Upper lobe of right lung (tissue), 1 donor: ENCODE measurements at places on chromosomes 6 and 20. TPM values are rescaled to one million over a fixed set of nuclear protein-coding genes. Genes with fewer than 3 reads are reported as not detected.

DNA sequence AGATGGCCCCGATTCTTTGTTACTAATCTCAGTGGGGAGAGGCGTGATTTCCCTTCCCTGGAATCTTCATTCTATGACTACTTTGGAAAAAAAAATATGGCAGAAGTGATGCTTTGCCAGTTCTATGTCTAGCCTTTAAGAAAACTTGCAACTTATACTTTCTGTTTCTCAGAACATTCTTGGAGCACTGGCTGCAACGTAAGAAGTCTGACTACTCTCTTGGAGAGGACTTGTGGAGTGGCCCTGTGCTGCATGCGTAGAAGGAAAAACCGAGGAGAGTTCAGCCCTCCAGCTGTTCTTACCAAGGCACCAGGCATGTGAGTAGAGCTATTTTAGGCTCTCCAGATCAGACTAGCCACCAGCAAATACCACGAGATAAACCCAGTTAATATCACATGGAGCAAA lies 77.6 kb upstream of the STXBP5 start:
- H3K27me3 ChIP-seq: no peaks in the 10 kb centered on the region
- H3K4me1 ChIP-seq: no peaks in the 10 kb centered on the region
- no peak overlapping the region for H3K4me3 ChIP-seq

DNA sequence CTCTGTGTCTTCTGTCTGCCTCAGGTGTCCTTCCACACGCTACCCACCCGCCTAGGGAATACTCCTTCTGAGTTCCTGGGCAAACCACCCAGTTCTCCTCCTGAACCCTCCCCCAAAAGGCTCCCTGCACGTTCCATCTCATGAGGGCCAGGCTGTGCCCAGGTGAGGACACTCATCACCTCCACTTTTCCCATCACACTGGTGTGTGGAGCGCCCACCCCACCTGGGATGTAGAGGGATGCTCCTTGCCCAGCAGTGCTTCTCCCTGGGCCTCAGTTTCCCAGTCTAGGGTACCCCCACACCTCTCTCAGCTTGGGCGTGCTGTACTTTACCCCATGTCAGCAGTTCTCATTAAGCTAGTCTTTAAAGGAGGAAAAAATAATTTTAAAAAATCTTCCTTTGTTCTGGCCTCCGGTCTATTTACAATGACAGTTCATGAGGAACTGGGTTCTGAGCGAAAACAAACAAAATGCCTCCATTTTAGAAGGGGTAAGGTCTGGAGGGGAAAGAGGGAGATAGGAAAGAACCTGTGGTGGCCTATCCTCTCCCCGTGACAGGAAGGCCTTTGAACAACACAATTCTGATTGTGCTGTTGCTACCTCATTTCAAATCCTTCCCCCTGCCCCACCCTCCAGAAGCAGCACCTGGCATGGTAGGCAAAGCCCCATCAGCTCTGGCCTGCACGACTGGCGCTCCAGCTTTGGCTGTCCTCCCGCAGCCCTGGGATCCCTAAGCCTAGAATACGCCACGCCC lies 1.7 kb upstream of the C20orf203 start:
- H3K4me3 ChIP-seq: no peak overlapping the region
- no peak for DNase-seq
- peaks cover 13% of the 10 kb centered on the region for H3K4me1 ChIP-seq
- no peaks in the 10 kb centered on the region for H3K27me3 ChIP-seq

DNA sequence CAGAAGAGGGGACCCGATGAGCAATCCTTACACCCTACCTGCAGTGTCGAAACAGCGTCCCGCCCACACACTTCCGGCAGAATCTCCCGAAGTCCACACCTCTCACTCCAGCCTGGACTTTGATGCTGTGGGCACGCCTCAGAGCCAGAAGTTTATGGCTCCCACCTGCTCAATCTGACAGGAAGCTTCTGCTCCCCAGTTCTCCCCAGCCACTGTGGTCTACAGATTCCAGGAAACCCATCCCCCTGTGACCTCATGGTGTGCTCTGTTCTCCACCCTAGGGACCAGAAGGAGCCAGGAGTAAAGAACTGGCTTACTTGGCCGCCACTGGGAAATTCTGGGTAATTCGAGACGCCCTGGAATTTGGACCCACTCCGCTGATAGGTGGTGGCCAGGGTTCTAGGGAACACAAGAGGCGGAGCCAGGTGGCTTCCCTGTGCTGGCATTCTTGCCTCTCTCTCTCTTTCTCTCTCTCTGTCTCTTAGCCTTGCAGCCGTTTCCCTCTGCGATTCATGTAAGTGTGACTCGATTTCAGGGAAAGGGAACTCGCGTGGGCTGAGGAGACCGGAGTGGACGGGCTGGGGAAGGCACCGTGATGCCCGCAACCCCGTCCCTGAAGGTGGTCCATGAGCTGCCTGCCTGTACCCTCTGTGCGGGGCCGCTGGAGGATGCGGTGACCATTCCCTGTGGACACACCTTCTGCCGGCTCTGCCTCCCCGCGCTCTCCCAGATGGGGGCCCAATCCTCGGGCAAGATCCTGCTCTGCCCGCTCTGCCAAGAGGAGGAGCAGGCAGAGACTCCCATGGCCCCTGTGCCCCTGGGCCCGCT lies at the start of gene TRIM15:
TSS of gene TRIM15 (plus strand) at position 457 of the 828 bp plus-strand sequence. CDS start at position 596, 139 bp downstream.
- H3K36me3 ChIP-seq: no peaks in the 10 kb centered on the region
- no peak for DNase-seq
- no peaks in the 10 kb centered on the region for H3K4me1 ChIP-seq
- H3K27ac ChIP-seq: no peak within 1 kb of the TSS
- H3K4me3 ChIP-seq: no peak within 1 kb of the TSS

DNA sequence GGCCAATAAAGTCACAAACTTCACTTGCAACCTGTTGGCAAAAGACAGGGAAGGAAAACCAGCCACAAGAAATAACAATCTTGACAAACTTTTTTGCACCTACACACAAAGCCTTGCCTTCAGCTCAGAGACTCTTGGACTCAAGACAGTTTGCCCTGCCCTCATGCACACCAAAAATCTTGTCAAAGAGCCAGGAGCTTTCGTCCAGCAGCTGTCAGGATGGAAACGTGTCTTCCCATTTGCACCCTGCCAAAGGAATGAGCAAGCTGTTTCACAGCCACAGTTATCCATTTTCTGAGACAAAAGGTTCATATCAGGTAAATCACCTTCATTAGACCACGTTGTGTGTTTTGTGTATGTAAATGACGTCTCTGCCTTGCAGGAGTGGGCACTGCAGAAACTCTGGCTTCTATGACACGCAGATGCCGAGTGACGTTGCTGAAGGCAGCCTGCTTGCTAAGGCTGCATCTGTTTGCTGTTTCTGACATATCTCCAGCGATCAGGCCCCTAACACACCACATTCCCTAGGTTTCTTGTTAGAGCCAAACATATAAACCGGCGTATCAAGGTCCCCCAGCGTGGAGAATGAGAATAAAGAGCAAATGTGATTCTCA lies 193.4 kb downstream of the SYNDIG1 start:
- H3K4me1 ChIP-seq: no peaks in the 10 kb centered on the region
- H3K27ac ChIP-seq: no peak overlapping the region
- H3K36me3 ChIP-seq: no peaks in the 10 kb centered on the region

DNA sequence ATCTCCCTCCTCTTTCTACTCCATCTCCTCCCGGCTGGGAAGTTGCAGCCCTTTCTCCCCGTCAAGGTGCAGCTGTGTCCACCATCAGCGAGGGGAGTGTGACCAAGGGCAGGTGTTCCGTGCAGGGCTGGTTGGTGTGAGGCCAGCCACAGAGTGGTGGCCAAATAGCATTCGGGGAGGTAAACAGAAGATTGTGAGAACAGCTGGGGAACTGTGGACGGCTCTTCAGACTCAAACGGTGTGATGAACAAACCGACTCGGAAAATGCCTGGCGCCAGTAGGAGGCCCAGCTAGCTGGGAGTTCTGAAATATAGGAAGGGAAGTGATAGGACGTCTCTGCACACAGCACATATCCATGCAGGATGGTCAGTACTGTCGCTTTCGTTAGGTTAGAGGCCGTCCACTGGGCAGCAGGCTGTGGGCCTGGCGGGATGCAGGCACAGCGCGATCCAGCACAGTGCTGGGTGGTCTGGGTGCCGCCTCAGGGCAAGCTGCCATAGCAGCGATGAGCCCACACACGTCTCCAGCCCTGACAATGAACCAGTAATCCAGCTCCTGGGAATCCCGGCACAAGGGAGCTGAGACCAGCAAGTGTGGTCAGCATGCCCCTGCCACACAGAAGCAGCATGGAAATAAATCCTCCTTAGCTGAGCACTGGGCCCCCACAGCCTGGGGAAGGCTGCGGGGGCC lies 258.1 kb downstream of the TAF4 start:
- DNase-seq: peak; percentile 37
- no peaks in the 10 kb centered on the region for H3K36me3 ChIP-seq
- peaks cover 10% of the 10 kb centered on the region for H3K27me3 ChIP-seq

GRCh38 chr6:33632558-33633039 lies 11.5 kb downstream of the ITPR3 start:
- H3K27me3 ChIP-seq: no peaks in the 10 kb centered on the region
- no peak overlapping the region for H3K4me3 ChIP-seq
- no peaks in the 10 kb centered on the region for H3K36me3 ChIP-seq
- H3K27ac ChIP-seq: peak overlapping the region; percentile 68

GRCh38 chr6:72414657-72415056 lies 207.2 kb upstream of the KCNQ5 start:
- H3K4me3 ChIP-seq: no peak overlapping the region
- H3K27ac ChIP-seq: no peak overlapping the region
- H3K27me3 ChIP-seq: peaks cover 9% of the 10 kb centered on the region

DNA sequence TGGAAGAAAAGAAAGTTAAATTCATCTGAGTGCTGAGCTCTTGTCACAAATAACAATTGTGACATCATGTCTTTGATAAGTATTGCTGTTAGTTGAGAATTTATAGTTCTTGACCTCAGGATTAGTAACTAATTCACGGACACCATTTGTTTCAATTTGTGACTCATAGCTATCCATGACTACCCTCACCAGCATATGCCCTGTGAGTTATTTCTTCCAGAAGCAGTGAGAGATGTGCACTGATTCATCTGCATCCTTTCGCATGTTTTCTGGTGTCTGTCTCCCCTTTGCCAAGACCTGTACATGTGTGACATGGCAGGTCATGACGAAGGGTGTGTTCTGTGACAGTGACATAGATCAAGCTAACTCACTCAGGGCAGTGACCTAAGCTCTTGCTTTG lies 86.9 kb downstream of the SOBP start:
- no peak for DNase-seq
- no peak overlapping the region for H3K27ac ChIP-seq
- H3K27me3 ChIP-seq: no peaks in the 10 kb centered on the region
- H3K4me1 ChIP-seq: no peaks in the 10 kb centered on the region
- H3K4me3 ChIP-seq: no peak overlapping the region
- H3K36me3 ChIP-seq: no peaks in the 10 kb centered on the region

- no peak overlapping the region for H3K4me3 ChIP-seq
- no peaks in the 10 kb centered on the region for H3K36me3 ChIP-seq
- no peaks in the 10 kb centered on the region for H3K4me1 ChIP-seq
Observed at GRCh38 chr6:95517568-95517967, 59.8 kb upstream of the MANEA start.

DNA sequence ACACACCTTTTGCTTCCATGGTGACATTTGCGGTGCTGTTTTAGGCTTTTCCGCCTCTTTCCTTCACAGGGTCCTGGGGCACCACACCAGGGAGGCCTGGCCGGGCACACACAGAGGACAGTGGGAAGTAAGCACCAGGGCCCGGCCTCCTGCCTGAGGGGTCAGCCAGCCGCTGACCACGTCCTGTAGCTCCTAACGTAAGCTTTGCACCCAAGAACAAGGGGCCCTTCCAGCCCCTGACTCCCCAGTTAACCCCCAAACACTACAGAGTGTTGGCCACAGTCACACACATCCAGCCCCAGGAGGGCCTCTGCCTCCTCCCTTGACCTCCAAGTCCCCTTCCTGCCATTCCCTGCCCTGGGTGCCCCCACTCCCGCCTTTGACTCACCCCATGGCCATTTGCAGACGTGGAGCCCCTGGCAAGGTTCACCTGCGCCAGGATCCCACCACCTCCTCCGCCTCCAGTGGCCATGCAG lies 54.7 kb downstream of the YTHDF1 start:
- no peak overlapping the region for H3K27ac ChIP-seq
- no peak overlapping the region for H3K4me3 ChIP-seq
- peaks cover 29% of the 10 kb centered on the region for H3K27me3 ChIP-seq

DNA sequence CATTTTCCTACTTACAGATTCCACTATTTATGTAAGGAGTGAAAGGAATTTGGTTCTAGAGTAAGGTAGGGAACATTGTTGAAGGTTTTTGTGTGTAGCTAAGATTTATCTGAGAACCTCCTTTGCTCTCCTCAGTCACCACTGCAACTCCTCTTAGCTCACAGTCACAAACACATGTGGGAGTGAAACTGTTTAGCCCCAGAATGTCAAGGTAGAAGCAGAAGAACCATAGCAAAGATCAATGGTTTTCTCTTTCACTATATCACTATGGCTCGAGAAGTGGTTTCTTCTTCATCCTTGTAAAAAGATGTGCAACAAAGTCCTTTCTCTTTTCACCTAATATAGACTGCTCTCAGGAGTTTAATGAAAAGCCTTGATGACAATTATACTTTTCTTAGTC lies 6.5 kb upstream of the DEFB112 start:
- no peaks in the 10 kb centered on the region for H3K36me3 ChIP-seq
- no peak for DNase-seq
- no peaks in the 10 kb centered on the region for H3K27me3 ChIP-seq
- H3K4me1 ChIP-seq: no peaks in the 10 kb centered on the region
- H3K27ac ChIP-seq: no peak overlapping the region

GRCh38 chr20:62515280-62515679 lies 39.5 kb upstream of the GATA5 start:
- no peak overlapping the region for H3K4me3 ChIP-seq
- no peaks in the 10 kb centered on the region for H3K36me3 ChIP-seq
- H3K27me3 ChIP-seq: peaks cover 58% of the 10 kb centered on the region
- no peaks in the 10 kb centered on the region for H3K4me1 ChIP-seq

GRCh38 chr6:132483779-132484679 lies 28.9 kb downstream of the STX7 start:
- no peaks in the 10 kb centered on the region for H3K4me1 ChIP-seq
- H3K36me3 ChIP-seq: peaks cover 8% of the 10 kb centered on the region
- no peak for DNase-seq
- H3K4me3 ChIP-seq: no peak overlapping the region
- no peaks in the 10 kb centered on the region for H3K27me3 ChIP-seq
- no peak overlapping the region for H3K27ac ChIP-seq

GRCh38 chr6:121951918-121952379 lies 447.5 kb upstream of the HSF2 start:
- H3K27ac ChIP-seq: no peak overlapping the region
- H3K36me3 ChIP-seq: no peaks in the 10 kb centered on the region
- H3K27me3 ChIP-seq: no peaks in the 10 kb centered on the region
- H3K4me1 ChIP-seq: no peaks in the 10 kb centered on the region

- H3K4me1 ChIP-seq: peaks cover 13% of the 10 kb centered on the region
- H3K36me3 ChIP-seq: no peaks in the 10 kb centered on the region
- no peak overlapping the region for H3K27ac ChIP-seq
- peak overlapping the region; percentile 48 for H3K4me3 ChIP-seq
Observed at GRCh38 chr20:35600993-35601973, 14.3 kb upstream of the SPAG4 start.

Gene WFDC10B
- not detected for total RNA-seq

Gene OR2J3
- total RNA-seq: not detected

Gene SYTL3
- total RNA-seq: 8.7 TPM

Gene EEF1A2
- total RNA-seq: 0.67 TPM

Gene RCAN2
- 11.7 TPM for total RNA-seq

Gene ALDH8A1
- 1.2 TPM for total RNA-seq

Gene TAGAP
- total RNA-seq: 12.9 TPM

Gene SLC32A1
- total RNA-seq: not detected

Gene HACE1
- 14.8 TPM for total RNA-seq
